ENCODE measurements at places on chromosomes 16 and 17.

- H3K27me3 ChIP-seq, result no peaks in the 10 kb centered on the region
- H3K36me3 ChIP-seq, result no peaks in the 10 kb centered on the region
- no peaks in the 10 kb centered on the region for H3K4me1 ChIP-seq
- H3K4me3 ChIP-seq, result no peak overlapping the region
- no peak overlapping the region for H3K27ac ChIP-seq
These were observed 759.1 kb upstream of the RBFOX1 start for GRCh38 chr16:6573577-6573976.

- no peaks in the 10 kb centered on the region for H3K4me1 ChIP-seq
- H3K27me3 ChIP-seq, result peaks cover 31% of the 10 kb centered on the region
- no peak overlapping the region for H3K27ac ChIP-seq
- H3K36me3 ChIP-seq, result no peaks in the 10 kb centered on the region
These were observed 23.7 kb downstream of the FBXO39 start for GRCh38 chr17:6799738-6800137.

- H3K27me3 ChIP-seq, result peaks cover 33% of the 10 kb centered on the region
- no peak overlapping the region for H3K27ac ChIP-seq
- no peak for DNase-seq
These were observed 210.0 kb upstream of the DYNLRB2 start for GRCh38 chr16:80330803-80331202.

DNA sequence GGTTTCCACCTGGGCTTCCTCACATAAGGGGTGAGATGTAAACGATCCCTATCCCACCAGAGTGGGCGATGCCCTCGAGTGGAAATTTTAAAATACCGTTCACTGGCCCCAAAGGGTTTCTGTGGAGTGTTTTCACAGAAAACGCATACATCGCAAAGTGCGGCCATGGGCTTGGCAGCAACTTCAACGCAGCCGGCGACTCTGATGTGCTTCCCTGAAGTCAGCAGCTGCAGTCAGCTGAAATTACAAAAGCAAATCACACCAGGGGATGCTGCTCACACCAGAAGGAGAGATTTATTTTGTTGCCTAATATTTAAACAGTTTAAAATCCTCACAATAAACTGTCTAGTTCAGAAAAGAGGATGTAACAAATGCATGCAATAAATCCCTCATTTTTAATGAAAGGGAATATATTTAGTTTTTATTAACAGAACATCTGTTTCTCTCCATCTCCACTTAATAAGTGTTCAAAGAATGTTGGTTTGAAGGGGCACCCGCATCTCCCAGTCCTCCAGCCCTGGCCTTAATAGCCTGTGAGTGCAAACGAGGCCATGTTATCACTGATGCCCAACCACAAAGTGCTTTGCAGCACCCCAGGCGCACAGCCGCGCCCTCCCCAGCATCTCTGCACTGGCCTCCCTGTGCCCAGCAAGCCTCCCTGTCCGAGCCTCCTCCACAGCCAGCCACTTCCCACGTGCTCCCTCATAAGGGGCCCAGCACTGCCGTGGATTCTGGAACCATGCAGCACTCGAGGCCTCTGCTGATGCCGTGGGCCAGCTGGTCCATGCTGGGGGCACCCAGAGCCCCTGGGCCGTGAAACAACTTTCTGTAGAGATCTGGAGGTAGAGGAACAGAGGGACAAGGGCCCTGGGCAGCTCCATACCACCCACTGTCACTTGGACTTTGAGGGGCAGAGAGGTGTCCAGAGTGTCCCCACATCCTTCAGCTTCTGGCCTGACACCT lies 17.3 kb upstream of the XYLT2 start:
- H3K36me3 ChIP-seq, result no peaks in the 10 kb centered on the region
- H3K27ac ChIP-seq, result no peak overlapping the region
- peaks cover 8% of the 10 kb centered on the region for H3K4me1 ChIP-seq
- no peak for DNase-seq
- H3K27me3 ChIP-seq, result peaks cover 17% of the 10 kb centered on the region

- H3K4me3 ChIP-seq, result no peak overlapping the region
- H3K4me1 ChIP-seq, result no peaks in the 10 kb centered on the region
- H3K27me3 ChIP-seq, result peaks cover 27% of the 10 kb centered on the region
- no peak overlapping the region for H3K27ac ChIP-seq
- H3K36me3 ChIP-seq, result no peaks in the 10 kb centered on the region
These were observed 275.5 kb upstream of the IRX5 start for GRCh38 chr16:54655121-54655590.

DNA sequence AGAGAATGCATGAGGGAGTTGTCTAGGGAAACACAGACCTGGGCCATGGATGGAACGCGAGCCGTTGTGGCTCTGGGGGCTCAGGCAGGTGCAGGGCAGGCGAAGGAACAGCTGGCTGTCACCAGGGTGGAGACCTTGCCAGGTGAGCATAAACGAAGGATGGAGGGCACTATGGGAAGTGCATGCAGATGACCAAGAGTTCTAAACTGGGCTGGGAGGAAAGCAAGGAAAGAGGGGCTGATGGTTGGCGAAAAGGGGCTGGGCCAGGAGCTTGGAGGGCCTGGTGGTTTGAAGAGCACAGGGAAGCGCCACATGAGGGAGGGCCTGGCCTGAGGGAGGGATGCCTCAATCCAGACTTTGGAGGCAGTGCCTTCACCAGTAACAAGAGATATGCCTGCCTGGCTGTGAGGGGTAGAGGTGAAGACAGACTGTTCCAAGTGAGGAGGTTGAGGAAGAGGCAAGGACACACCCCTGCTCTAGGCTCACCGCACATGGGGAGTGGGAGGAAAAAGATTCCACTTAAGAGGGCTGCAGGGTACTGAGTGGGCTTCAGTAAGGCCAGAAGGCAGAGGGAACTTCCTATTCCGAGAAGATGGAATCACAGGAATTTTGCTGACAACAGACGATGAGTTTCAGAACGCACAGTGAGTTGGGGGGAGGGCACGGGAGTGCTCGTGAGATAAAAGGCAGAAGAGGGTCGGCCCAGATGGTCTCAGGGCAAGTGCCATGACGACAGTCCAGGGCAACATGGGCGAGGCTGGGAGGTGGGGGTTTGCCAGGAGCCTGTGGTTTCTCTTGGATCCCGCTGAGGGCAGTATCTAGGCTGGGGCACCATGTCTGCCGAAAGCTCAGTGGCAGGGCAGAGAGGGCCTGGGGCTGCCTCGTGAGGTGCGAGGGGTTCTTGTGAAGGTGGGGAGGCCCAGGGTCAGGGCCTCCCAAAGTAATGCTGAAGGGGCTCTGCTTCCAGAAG lies 20.6 kb downstream of the B9D1 start:
- H3K27me3 ChIP-seq, result peaks cover 33% of the 10 kb centered on the region
- peaks cover 2% of the 10 kb centered on the region for H3K36me3 ChIP-seq
- H3K4me3 ChIP-seq, result no peak overlapping the region
- no peak for DNase-seq
- no peak overlapping the region for H3K27ac ChIP-seq
- peaks cover 10% of the 10 kb centered on the region for H3K4me1 ChIP-seq

- no peaks in the 10 kb centered on the region for H3K27me3 ChIP-seq
- DNase-seq, result no peak
- peak overlapping the region; percentile 97 for H3K4me3 ChIP-seq
- H3K4me1 ChIP-seq, result peaks cover 24% of the 10 kb centered on the region
- H3K36me3 ChIP-seq, result peaks cover 12% of the 10 kb centered on the region
These were observed 558 bp downstream of the PEX12 start for GRCh38 chr17:35577830-35578196.

DNA sequence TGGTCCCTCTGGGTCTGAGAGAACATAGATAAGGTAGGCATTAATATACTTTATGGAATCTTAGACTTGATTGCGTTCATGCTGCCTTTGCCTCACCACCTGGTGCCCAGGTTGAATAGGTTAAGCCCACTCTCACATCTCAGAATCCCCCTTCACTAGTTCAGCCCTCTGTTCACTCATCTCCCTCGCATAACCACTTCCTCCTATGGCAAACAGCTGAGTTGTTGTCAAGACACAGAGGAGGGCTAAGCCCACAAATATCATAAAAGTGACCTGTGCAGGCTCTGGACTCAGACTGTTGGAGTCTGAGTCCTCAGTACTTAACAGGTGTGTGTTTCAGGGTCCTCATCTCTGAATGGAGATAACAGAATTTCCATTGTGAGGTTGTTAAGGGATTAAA lies 55.7 kb downstream of the GOSR1 start:
- no peaks in the 10 kb centered on the region for H3K4me1 ChIP-seq
- H3K36me3 ChIP-seq, result peaks cover 21% of the 10 kb centered on the region
- no peak overlapping the region for H3K4me3 ChIP-seq
- H3K27me3 ChIP-seq, result no peaks in the 10 kb centered on the region
- no peak for DNase-seq

GRCh38 chr16:19701091-19701490 lies 16.9 kb downstream of the KNOP1 start:
- H3K27ac ChIP-seq, result no peak overlapping the region
- peaks cover 5% of the 10 kb centered on the region for H3K4me1 ChIP-seq
- no peak for DNase-seq
- H3K36me3 ChIP-seq, result peaks cover 46% of the 10 kb centered on the region
- H3K4me3 ChIP-seq, result no peak overlapping the region
- no peaks in the 10 kb centered on the region for H3K27me3 ChIP-seq

DNA sequence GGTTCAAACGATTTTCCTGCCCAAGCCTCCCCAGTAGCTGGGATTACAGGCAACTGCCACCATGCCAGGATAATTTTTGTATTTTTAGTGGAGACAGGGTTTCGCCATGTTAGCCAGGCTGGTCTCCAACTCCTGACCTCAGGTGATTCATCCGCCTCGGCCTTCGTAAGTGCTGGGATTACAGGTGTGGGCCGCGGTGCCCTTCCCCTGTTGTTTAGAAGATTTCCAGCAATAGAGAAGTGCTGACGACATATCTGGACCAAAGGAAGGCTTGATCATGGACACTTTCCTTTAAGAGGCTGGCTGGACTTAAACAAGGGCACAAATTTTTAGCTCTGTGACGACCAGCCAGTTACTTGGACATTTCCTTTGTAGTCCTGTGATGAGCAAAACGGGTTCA lies 1.3 kb upstream of the MT1M start:
- peaks cover 68% of the 10 kb centered on the region for H3K27me3 ChIP-seq
- no peaks in the 10 kb centered on the region for H3K36me3 ChIP-seq
- no peak overlapping the region for H3K4me3 ChIP-seq
- peaks cover 49% of the 10 kb centered on the region for H3K4me1 ChIP-seq

DNA sequence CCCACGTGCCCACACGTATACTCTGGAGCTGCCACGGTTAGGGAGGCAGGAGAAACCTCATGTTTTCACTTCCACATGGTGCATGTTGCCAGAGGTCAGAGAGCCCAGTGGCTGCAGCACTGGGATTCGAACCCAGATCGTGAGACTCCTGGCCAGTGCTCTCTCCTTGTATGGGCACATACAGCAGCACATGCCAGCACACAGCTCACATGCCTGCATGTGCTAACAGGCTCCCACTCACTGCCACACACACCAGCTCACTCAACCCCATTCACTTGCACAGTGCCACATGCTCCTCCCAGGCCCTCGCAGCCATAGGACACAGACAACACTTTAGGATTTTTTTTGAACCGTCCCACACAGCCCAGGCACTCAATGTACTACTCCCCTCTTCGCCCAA lies 49.5 kb upstream of the MRPS23 start:
- no peak overlapping the region for H3K4me3 ChIP-seq
- H3K27ac ChIP-seq, result no peak overlapping the region

GRCh38 chr17:37742116-37742761 lies 2.6 kb downstream of the HNF1B start:
- peak overlapping the region; percentile 83 for H3K4me3 ChIP-seq
- H3K27ac ChIP-seq, result peak overlapping the region; percentile 89
- DNase-seq, result no peak
- H3K36me3 ChIP-seq, result peaks cover 36% of the 10 kb centered on the region
- H3K4me1 ChIP-seq, result peaks cover 63% of the 10 kb centered on the region
- peaks cover 41% of the 10 kb centered on the region for H3K27me3 ChIP-seq

DNA sequence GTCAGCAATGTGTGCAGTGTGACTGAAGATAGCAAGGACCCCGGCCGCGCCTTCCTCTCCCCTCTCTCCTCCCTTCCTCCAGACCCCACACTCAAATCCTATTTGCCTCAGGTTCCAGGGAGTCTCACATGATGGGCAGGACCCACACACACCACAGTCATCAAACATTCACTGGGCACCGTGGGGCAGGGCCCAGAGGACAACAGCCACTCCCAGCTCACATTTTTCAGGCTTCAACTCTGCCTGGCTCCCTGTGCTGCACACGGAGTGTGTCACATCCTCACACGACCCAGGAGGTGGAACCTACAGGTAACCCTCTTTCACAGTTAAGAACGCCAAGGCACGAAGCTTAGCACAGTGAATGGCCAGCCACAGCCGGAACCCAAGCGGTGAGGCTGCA lies 30.5 kb downstream of the PEMT start:
- peak overlapping the region; percentile 17 for H3K27ac ChIP-seq
- H3K4me1 ChIP-seq, result peaks cover 6% of the 10 kb centered on the region
- no peak overlapping the region for H3K4me3 ChIP-seq
- no peaks in the 10 kb centered on the region for H3K27me3 ChIP-seq

- peaks cover 20% of the 10 kb centered on the region for H3K4me1 ChIP-seq
- no peak overlapping the region for H3K27ac ChIP-seq
- DNase-seq, result no peak
- H3K4me3 ChIP-seq, result no peak overlapping the region
- H3K36me3 ChIP-seq, result peaks cover 3% of the 10 kb centered on the region
These were observed 16.4 kb upstream of the SEC14L1 start for GRCh38 chr17:77124192-77124889.

- no peaks in the 10 kb centered on the region for H3K36me3 ChIP-seq
- H3K4me3 ChIP-seq, result no peak overlapping the region
- H3K27ac ChIP-seq, result no peak overlapping the region
- no peak for DNase-seq
These were observed 250.8 kb upstream of the SOX9 start for GRCh38 chr17:71869841-71870545.

- H3K27me3 ChIP-seq, result peaks cover 6% of the 10 kb centered on the region
- H3K4me3 ChIP-seq, result no peak overlapping the region
- H3K27ac ChIP-seq, result no peak overlapping the region
- H3K36me3 ChIP-seq, result no peaks in the 10 kb centered on the region
- DNase-seq, result no peak
These were observed 502.7 kb upstream of the HSBP1 start for GRCh38 chr16:83305092-83305491.

DNA sequence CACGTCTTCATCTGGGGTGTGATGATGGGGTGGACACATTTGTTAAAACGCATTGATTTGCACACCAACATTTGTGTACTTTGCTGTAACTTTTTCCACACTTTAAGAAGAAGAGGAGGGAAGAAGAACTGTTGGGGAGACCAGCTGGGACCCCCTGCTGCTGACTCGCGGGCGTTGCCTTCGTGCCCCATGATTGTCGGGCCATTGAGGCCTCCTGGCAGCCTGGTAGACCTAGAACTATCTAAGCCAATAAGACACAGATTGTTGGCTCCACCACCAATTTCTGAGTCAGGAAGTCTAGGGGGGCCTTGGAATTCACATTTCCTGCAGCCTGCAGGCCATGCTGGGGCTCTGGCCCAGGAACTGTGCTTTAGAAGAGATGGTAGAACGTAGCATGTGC lies 105.5 kb downstream of the TNFRSF13B start:
- no peak overlapping the region for H3K27ac ChIP-seq
- H3K4me3 ChIP-seq, result no peak overlapping the region
- H3K36me3 ChIP-seq, result no peaks in the 10 kb centered on the region
- no peak for DNase-seq

DNA sequence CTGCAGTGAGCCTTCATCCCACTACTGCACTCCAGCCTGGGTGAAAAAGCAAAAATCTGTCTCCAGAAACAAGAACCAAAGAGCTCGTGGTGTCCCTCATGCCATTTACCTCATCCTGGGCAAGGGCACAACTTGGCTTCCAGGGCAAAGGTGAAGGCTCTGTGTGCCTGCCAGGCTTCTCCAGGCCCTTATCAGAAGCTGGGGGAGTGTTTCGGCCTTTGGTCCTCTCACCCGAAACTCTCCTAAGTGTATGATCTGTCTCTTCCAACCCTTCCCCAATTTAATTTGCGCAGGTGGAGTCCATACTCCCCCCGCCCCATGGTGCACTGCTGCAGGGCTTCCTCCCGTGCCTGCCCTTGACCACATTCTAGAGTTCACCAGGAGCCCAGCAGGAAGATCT lies 1.1 kb downstream of the CES2 start:
- no peak for DNase-seq
- H3K4me1 ChIP-seq, result peaks cover 62% of the 10 kb centered on the region
